BJ (cell line): ENCODE measurements at places on chromosomes 4 and X. TPM values are rescaled to one million over a fixed set of nuclear protein-coding genes. Genes with fewer than 3 reads are reported as not detected.

- DNase-seq: no peak
Observed at GRCh38 chrX:33968611-33969010, 163.5 kb downstream of the FAM47A start.

DNA sequence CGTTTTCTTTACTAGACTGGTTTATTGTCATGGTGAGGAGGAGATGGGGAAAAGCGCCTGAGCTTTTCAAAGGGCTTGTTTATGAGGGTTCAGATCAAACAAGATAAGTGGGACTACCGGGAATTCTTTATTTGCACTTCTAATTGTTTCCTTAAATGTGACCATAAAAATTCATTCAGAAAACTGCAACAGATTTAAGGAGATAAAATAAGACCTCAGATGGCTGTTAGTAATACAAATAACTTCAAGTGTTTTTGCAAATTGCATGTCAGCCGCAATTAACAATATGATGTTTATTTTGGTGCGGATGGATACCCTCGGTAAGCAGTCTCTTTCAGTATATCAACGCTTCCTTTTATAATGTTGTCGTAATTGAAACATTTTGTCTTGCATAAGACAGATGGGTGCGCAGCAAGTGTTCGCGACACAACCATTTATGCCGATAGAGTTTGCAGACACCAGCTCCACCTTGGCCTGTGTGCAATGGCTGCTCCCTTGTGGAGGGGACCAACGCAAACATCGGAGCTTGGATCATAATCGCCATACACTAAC lies 151.0 kb downstream of the C4orf33 start:
- no peak for DNase-seq

DNA sequence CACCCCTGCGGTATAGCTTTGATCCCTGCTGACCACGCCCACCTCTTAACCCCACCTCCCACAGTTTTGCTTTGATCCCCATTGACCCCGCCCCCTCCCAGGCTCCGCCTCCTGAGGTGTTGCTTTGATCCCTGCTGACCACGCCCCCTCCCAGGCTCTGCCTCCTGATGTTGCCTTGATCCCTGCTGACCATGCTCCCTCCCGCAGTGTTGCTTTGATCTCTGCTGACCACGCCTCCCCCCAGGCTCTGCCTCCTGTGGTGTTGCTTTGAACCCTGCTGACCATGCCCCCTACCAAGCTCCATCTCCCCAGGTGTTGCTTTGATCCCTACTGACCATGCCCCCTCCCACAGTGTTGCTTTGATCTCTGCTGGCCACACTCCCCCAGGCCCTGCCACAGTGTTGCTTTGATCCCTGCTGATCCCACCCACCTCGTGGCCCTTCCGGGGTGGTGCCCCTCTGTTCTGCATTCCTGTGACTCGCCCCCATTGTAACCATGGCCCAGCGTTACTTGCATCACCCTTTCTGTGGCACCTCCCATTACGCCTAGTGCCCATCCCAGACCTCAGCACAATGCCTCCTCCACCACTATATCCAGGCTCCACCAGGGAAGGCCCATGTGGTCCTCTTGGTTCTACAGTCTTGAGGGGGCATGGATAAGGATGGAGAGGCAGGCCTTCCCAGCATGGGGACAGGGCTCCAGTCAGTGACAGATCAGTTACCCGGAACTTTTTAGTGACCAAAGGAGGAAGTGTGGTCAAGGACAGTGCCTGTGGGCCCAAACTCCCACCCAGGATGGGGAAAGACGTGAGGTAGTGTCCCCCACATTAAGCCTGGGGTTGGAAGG lies 70.8 kb downstream of the ADRA2C start:
- no peak for DNase-seq

GRCh38 chr4:41329361-41329760 lies 72.6 kb downstream of the UCHL1 start:
- DNase-seq: no peak

DNA sequence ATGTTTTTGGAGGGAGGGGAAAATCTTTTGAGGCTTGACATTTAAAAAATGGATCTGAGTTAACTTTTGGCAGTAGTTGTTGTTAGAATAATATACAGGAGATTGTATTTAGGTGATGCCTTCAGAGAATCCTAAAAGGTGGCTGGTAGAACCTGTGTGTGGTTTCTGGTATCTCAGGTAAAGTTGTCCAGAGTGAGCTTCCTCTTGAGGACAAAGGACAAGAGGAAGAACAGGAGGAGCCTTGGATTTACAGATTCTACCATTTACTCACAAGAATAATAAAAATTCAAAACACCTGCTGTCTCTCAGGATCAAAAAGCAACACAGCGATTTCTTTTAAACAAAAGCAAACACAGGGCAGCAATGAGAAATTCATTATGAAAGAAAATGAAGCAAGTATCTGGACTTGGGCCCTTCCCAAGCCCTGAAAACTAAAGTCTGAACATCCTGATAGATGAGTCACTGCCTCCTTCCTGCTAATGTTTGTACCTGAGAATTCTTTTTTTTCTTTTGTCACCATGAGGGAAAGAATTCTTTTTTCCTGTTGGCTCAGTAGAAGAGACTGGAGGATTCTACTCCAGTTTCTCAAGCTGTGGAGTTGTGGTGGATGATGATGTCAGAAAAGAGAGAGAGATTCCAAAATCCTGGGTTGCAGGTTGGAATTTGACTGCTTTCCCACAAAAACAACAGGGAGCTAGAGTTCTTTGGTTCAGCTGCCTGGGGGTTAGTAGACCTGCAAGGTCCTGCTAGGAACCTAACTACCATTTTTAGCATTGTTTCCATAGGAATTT lies 31.5 kb upstream of the RAPGEF2 start:
- no peak for DNase-seq

- DNase-seq: no peak
Observed at GRCh38 chrX:70423936-70424675, 992 bp downstream of the GDPD2 start.

- DNase-seq: no peak
Observed at GRCh38 chr4:23890369-23891063, 669 bp upstream of the PPARGC1A start.

DNA sequence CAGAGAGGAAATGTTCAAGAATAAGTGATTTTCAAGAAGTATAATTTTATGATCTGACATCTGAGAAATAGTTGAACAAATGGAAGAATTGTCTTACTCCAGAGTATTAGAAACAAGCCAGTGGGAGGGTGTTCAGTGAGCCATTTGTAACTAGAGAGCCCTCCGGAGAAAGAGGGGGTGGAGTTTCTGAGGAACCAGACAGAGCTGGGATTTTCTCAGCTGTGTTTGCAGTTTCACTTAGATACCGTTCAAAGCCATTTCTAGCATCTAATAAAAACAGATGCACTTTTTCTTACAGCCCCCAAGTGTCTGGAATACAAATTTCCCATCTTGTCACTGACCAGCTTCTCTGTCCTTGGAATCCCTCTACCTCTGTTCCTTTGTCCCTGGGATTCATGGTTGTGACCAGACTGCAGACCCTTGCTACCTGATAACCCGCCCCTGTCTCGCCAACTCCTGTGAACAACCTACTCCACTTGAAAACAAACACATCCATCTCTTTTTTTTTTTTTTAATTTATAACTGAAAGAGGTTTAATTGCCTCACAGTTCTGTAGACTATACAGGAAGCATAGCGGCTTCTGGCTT lies 132.8 kb upstream of the KLF3 start:
- DNase-seq: no peak

- no peak for DNase-seq
Observed at GRCh38 chrX:39975101-39975925, 122.4 kb downstream of the BCOR start.

GRCh38 chr4:136725286-136726081 lies 806.8 kb downstream of the PCDH18 start:
- DNase-seq: no peak

- DNase-seq: no peak
Observed at GRCh38 chrX:9396930-9397329, 67.9 kb upstream of the TBL1X start.

DNA sequence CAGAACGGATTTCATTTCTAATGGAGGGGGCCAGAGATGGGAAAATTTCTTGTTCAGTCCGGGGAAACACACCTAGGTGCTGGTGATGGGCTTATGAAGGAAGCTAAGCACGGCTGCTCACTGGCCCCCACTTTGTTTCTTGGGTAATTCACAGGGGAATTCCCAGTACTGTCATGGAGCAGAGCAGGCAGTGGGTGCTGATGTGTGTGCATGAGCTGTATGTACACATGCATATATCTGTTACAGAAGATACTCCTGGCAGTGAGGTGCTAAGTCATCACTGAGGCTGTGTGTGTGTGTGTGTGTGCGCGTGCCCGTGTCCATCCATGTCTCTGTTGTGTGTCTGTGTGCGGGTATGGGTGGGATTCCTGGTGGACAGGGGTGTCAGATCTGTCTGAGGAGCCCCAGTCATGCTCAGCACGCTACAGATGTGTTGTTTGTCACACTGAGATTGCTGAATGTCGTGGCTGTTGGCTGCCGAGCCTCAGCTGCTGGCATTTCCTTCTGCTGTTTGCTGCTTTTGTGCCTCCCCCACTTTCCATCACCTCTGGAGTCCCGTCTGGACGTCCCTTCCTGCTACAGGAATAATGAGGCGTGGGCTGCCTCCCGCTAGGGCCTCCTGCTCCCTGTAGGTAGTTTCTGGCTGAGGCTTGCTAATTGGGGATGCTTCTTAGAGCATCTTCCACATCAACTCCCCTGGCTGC lies 53.3 kb downstream of the JADE1 start:
- no peak for DNase-seq

DNA sequence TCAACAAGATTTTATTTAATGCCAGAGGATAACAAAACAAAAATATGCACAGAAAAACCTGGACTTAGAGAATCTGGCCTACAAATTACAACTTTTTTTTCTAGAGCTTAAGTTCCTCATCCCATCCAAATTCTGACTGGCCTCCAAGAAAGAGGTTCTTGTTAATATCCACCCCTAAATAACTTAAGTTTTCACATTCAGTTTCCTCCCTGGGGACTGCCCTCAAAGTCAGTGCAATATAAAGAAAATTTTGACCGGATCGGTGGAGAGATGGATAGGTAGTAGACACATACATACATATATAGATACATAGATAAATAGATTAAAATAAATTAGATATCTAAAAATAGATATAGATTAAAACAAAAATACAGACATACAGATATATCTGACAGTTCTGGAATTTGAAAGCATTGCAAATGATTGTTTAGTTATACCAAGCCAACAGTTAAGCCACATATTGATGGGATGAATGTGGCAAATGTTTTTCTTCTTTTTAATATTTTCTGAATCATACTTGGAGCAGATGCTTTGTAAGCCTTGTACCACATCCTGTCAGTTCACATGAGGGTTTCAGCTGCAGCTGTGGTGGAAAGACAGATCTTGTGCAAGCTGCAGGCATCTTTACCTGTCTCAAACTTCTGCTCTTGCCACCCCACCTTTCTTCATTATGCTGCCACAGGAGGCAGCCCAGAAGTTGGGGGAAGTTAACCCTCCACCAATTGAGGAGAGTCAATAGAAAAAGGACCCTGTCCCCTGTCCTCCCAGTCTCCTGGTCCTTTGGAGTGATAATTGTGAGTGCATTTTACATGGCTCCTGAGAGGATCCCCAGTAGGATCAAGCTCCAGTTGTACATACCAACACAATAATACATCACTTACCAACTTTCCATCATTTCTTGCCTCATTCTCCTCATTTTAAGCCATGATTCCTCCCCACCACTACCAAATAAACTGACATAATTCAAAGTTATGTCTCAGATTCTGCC lies 58.5 kb upstream of the PRDM8 start:
- DNase-seq: no peak

GPR34 gene
- polyA plus RNA-seq: not detected in 2 replicates

GLA gene
- polyA plus RNA-seq: 28.4 and 29.2 TPM in 2 replicates

JCHAIN gene
- polyA plus RNA-seq: 8.5 and 14.9 TPM in 2 replicates

SOD3 gene
- polyA plus RNA-seq: 14.9 and 25.7 TPM in 2 replicates

ZAR1 gene
- polyA plus RNA-seq: not detected in 2 replicates

RNF150 gene
- polyA plus RNA-seq: 39.4 and 47.7 TPM in 2 replicates

PABPC1L2B gene
- not detected in 2 replicates for polyA plus RNA-seq

TKTL2 gene
- polyA plus RNA-seq: not detected in 2 replicates

KLKB1 gene
- polyA plus RNA-seq: not detected in 2 replicates

SPATA4 gene
- 0.07 and 0.17 TPM in 2 replicates for polyA plus RNA-seq
